ENCODE measurements at places on chromosomes 2 and 18.
A peak's percentile ranks its signal among the peaks of the same experiment; 100 is the strongest.

DNA sequence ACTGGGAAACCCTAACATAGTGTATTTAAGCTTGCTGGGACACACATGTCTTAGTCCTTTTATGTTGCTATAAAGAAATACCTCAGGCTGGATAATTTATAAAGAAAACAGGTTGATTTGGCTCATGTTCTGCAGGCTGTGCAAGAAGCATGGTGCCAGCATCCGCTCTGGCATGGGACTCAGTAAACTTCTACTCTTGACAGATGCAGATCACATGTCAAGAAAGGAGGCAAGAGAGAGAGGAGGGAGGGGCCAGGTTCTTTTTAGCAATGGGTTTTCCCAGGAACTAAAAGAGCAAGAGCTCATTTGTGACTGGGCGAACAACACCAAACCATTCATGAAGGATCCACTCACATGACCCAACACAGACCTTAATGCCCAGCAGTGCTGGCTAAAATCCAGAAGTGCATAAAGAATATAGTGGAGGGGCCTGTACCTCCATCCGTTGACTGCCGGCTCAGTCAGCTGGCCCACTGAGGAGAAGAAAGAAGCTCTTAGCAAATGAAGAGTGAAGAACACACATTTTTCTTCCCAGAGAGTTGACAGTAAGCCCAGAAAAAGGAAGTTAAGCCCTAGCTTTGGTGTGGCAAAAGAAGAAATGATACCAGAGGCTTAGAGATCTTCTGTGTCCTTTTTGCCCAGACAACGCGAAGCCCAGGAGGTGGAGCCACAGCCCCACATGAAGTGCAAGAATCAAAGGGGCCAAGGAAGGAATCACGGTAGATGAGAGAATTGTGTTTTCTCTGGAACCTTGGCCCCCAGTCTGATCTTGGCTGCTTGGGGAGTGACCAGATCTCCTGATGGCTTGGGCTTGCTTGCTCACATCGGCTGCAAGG, 183.5 kb upstream of the FAM98A start:
- no peak for DNase-seq

DNA sequence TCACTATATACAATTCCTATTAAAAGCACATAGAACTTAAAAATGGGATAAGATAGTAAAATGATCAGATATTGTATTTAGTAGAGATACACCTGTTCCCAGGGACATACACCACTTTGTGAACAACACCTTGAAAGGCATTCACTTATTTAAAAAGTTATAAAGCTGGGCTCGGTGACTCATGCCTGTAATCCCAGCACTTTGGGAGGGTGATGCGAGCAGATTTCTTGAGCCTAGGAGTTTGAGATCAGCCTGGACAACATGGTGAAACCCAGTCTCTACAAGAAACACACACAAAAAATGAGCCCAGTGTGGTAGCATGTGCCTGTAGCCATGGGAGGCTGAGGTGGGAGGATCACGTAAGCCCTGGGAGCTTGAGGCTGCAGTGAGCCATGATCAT, 90.9 kb downstream of the RAPGEF4 start:
- DNase-seq: no peak

GRCh38 chr2:168503901-168504300, 47.8 kb downstream of the CERS6 start:
- no peak for DNase-seq

DNA sequence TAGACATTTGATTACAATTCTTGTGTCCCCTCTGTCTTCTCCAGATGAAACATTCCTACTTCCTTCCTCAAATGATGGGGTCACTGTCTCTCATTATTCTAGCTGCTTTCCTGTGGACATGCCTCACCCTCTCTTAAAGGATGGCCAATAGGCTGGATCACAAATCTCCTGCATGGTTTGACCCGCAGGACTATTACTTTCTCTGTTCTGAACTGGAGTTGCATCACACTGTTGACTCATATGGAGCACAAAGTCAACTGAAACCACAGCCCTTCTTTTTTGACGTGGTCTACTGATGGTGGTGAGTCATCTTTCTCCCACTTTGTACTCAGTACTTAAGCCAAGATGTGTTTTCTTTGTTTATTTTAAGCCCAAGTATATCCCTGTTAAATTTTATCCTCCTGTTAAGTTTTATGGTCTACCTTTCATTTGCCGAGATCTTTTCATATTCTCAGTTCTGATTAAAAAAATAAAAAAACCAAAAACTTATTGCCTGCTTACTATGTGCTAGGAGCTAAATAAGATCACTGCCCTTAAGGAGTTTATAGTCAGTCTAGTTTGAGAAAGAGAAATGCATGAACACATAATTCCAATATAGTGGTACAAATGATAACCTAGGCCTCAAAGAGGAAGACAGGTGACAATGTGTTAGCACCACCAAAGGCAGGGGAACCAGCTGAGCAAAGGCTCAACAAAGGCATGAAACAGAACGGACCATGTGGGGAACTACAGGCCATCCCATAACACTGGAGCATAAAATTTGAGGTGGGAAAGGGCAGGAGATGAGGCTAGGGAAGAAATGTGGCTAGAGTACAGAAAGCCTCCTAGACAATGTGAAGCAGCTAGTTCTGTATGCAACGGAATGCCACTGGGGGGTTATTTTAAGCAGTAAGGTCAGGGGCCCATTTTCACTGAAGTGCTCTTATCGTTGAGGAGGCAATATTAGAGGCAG, 67.6 kb upstream of the ZFP36L2 start:
- peak; percentile 73 for DNase-seq

GRCh38 chr2:128315122-128315828, 3.4 kb downstream of the HS6ST1 start:
- DNase-seq: no peak

- no peak for DNase-seq
Measured at GRCh38 chr2:191773136-191773535, 73.8 kb downstream of the CAVIN2 start.

DNA sequence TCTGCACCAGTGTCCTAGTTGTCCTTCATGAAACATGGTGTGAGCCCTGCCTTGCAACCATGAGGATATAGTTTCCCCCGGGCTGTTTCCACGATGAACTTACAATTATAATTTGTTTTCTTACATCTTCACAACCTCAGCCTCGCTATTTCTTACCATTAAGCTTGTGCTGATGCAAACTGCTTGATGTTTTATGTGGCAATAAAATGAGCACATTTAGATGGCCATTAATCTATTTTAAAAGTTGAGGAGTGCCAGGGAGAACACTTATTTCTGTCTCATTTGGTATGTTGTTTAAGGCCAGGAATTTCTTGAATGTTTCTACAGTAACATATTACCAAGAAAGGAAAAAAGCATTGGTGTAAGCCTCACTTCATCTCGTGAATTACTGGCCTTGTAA, 214.5 kb upstream of the SLC8A1 start:
- DNase-seq: no peak

GRCh38 chr2:241507430-241508239, 749 bp downstream of the STK25 start:
- DNase-seq: no peak

DNA sequence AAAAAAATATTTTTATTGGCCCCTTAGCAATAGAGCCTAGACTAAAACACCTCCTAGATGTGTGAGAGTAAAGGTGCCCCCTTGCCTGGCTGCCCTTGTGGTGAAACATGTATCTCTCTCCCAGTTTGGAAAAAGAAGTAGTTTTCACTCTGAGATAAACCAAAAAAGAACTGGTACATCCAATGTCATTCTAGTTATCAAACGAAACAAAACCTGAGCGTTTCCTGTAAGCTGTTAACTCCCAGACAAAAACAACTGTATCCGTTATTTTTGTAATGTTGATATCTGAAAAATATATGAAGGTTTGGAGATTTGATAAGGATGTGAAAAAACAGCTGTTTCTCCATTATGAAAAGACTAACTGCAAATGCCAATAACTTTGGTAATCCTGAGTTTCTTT, 24.3 kb downstream of the HEATR5B start:
- DNase-seq: no peak

- DNase-seq: no peak
Measured at GRCh38 chr2:65504814-65505697, 72.7 kb upstream of the SPRED2 start.

GRCh38 chr2:170462433-170463205, 252.5 kb upstream of the SP5 start:
- no peak for DNase-seq

- no peak for DNase-seq
Measured at GRCh38 chr2:30326497-30326896, 95.2 kb downstream of the LBH start.

GRCh38 chr2:160513120-160513519, 19.5 kb upstream of the RBMS1 start:
- DNase-seq: no peak

DNA sequence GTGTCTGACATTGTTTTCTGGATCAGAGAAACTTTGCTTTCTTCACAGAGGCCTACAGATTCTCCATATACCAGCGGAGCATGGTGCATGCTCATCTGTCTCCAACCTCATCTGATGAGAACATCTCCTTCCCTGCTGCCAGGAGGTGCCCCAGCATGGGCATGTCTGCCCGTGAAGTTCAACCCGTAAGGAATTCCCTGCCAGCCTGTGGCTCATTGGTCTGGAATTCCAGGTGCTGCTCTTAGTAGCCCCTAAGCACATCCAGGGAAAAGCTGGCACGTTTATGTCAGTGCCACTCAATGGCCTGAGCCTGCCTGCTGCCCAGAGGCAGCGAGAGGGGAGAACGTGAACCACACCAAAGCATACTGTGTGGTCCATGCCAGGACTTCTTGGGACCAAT, 1.7 kb upstream of the SP100 start:
- no peak for DNase-seq

- no peak for DNase-seq
Measured at GRCh38 chr2:48232351-48232750, 297.6 kb upstream of the STON1 start.

DNA sequence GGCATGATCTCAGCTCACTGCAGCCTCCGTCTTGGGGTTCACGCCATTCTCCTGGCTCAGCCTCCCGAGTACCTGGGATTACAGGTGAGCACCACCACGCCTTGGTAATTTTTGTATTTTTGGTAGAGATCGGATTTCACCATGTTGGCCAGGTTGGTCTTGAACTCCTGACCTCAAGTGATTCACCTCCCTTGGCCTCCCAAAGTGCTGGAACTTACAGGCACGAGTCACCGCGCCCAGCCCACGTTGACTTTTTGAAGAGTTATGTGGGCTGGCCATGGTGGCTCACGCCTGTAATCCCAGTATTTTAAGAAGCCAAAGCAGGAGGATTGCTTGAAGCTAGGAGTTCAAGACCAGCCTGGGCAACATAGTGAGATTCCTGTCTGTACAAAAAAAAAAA, 20.8 kb downstream of the CCL20 start:
- no peak for DNase-seq

DNA sequence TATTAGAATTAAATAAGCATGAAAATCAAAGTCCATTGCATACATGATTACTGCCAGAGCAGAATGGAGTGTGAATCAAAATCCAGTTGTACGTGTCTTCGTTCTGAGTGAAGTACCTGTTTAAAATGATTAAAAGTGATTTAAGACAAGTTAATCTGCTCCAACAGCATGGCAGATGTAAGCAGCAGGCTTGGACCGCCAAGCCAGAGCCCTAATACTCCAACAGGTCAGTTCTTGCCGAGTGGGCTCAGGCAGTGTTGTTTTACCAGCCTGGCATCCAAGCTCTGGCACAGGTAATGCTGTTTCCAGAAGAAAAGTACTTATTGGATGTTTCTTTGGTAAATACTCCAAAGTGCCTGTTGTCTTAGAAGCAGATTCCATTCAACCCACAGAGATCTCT, 171.4 kb upstream of the EPAS1 start:
- no peak for DNase-seq

DNA sequence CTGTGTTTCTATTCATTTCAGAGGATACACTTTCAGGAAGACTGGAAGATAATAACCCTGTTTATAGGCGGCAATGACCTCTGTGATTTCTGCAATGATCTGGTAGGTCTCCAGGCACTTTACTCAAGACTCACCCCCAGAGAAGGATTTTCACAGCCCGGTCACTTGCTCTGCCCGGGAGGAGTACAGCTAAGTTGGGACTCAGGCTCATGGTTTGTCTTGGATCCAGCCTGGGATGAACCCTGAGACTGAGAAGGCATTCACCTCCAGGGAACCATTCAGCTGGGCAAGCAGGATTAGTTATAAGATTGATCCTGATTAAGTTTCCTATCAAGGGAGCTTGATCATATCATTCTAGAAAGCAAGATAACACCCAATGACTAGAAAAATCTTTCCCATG, 83.7 kb downstream of the PLB1 start:
- DNase-seq: peak; percentile 44

GRCh38 chr2:186460465-186460864, 25.6 kb upstream of the ZC3H15 start:
- no peak for DNase-seq

GRCh38 chr2:216163518-216163917, 54.4 kb downstream of the XRCC5 start:
- DNase-seq: no peak

- DNase-seq: no peak
Measured at GRCh38 chr18:63708650-63709049, 5.9 kb downstream of the SERPINB11 start.

GRCh38 chr2:240963868-240964703, 34.3 kb upstream of the SNED1 start:
- no peak for DNase-seq

DNA sequence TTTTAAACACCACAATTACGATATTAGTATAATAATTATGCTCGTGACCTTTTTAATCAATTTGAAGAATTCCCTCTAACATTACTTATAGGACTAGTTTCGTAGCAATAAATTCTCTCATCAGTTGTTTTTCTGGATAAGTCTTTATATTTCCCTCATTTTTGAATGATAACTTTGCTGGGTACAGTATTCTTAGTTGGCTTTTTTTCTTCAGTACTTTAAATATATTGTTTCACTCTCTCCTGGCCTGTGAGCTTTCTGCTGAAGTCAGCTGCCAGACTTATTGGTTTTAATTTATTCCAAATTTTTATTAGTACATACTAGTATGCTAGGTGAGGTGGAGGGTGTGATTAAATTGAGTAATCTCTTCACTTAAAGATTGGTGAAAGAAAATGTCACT, 123.8 kb upstream of the CNTNAP5 start:
- DNase-seq: no peak

- no peak for DNase-seq
Measured at GRCh38 chr18:50027996-50028395, 167.0 kb downstream of the MYO5B start.

GRCh38 chr2:195009202-195009601, 647.8 kb upstream of the SLC39A10 start:
- DNase-seq: no peak

DNA sequence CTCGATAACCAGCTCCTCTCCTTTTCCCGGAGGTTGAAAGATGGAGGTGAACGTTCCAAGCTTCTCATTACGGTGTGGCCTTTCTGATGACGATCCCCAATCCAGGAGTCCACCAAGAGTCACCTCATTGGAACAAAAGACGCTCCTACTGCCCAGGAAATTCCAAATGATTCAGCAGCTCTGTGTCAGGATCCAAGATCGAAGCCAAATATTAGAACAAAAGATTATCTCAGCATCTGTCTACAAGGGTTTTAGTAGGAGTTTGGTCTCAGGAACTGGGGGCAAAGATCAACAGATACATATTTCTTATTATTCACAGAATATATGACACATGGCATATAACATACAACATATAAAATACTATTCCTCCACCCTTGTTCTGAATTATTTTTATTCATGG, 161.1 kb upstream of the RAB12 start:
- DNase-seq: no peak

Data from gastrocnemius medialis (tissue), 4 donors.